ENCODE measurements at places on chromosomes 3 and 15.

GRCh38 chr3:53813876-53814275 lies 32.3 kb downstream of the CHDH start:
- DNase-seq: no peak

GRCh38 chr3:52443791-52444687 lies 864 bp downstream of the SEMA3G start:
- DNase-seq: no peak

- DNase-seq: no peak
Observed at GRCh38 chr15:57919754-57920153, 145.8 kb downstream of the ALDH1A2 start.

GRCh38 chr3:134650431-134651346 lies at the start of gene KY:
Gene KY (minus strand): TSS chr3:134651022. CDS start chr3:134650960, 62 bp downstream.
- no peak for DNase-seq

DNA sequence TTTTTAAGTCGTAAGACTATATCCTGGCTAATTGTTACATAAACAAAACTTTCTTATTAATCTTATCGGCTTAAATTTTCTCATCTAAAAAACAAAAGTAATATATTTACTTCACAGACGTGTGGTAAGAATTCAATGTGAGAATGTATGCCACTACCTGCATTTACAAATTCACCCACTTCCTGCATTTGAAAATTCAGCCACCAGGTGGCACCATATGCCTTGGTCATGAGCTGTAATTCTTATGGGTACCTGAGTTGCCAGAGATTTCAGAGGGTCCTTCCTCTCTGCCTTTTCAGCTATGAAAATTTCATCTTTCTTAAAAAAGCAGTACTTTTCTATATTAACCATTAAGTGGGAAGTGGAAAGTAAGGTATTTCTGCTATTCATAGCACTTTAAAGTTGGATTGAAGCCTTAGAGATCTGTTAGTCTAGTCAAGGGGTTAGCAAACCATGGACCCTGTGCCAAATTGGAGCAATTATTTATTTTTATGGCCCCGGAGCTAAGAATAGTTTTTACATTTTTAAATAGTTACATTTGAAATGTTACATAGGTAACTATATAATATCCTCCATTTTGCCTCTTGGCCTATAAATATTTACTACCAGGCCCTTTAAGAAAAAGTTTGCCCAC lies 127.8 kb downstream of the HCN4 start:
- DNase-seq: peak; percentile 56

GRCh38 chr15:89107984-89108383 lies 19.7 kb downstream of the ABHD2 start:
- DNase-seq: no peak

DNA sequence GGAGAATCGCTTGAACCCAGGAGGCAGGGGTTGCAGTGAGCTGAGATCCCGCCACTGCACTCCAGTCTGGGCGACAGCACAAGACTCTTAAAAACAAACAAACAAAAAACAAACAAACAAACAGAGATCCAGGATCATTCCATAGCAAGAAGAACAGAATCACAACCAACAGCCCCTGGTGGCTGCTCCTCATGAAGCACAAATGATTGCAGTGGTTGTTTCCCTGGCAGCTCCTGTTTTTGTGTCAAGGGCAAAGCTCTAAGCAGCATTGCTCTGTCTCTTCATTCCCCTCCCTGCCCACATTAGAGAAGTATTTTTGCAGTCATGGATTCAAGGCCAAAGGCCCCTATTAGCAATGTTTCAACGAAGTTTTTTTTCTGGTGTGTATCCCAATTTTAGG lies 25.8 kb upstream of the BLM start:
- DNase-seq: no peak

DNA sequence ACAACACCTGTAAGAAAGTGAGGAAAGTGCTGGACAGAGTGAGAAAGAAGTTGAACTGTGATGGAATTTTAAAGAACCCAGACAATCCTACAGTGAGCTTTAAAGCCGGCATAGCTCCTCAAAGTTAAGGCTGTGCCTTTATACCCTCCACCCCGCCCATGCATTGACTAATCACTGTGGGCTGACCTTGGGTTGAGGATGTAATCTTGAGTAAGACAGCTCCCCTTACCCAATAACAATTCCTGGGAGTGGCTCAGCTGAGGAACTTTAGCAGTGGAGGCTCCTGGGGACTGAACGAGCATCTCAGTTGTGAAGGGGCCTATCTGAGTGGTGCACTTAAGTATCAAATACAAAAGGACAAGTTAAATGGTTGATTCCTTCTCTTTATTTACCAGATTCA lies 35.7 kb upstream of the ZNF770 start:
- no peak for DNase-seq

GRCh38 chr15:39578851-39579486 lies 1.9 kb upstream of the THBS1 start:
- no peak for DNase-seq

- no peak for DNase-seq
Observed at GRCh38 chr15:65963911-65964482, 94.7 kb downstream of the RAB11A start.

DNA sequence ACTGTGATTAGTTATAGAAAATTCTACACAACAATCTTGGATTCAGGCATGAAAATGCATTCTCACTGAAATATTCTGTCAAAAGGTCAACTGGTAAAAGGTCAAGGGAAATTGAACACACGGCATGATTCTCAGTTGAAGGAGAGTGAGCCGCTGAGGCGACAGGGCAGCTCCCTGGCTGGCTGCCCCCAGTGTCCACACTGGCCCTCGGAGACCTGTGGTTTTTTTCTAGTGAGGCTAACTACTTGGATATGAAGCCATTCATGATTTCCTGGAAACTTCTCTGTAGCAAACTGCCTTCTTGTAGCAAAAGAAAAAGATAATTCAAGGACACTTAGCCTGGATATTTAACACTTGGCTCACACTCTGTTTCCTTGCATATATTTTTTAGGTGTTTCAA lies 37.2 kb downstream of the AADACL2 start:
- DNase-seq: no peak
